ENCODE measurements at places on chromosomes 6 and 20. TPM values are rescaled to one million over a fixed set of nuclear protein-coding genes. Genes with fewer than 3 reads are reported as not detected.

The SIRPB1 gene
- 0.30 TPM for polyA plus RNA-seq

The SLC17A1 gene
- polyA plus RNA-seq, result not detected

The PCK1 gene
- polyA plus RNA-seq, result 0.38 TPM

The FBXL4 gene
- polyA plus RNA-seq, result 2.6 TPM

The HSPA12B gene
- 4.0 TPM for polyA plus RNA-seq

The OR11A1 gene
- not detected for polyA plus RNA-seq

The FNDC1 gene
- 0.21 TPM for polyA plus RNA-seq

The NKX2-2 gene
- polyA plus RNA-seq, result 11.5 TPM

The LRRN4 gene
- 2.7 TPM for polyA plus RNA-seq

The SMIM28 gene
- not detected for polyA plus RNA-seq

The MYLK2 gene
- polyA plus RNA-seq, result 3.8 TPM

The TNFRSF6B gene
- 31.0 TPM for polyA plus RNA-seq

The EMILIN3 gene
- 0.33 TPM for polyA plus RNA-seq

The NCOA7 gene
- polyA plus RNA-seq, result 10.4 TPM

The SPATS1 gene
- 0.19 TPM for polyA plus RNA-seq

The ACOT8 gene
- 21.2 TPM for polyA plus RNA-seq

The SUMO4 gene
- polyA plus RNA-seq, result 0.09 TPM

The BPIFA1 gene
- polyA plus RNA-seq, result not detected

The IMPG1 gene
- 0.08 TPM for polyA plus RNA-seq
